ENCODE measurements at places on chromosomes 2 and 18. TPM values are rescaled to one million over a fixed set of nuclear protein-coding genes. Genes with fewer than 3 reads are reported as not detected.

SFTPB gene
- 13.3 TPM for total RNA-seq

NPAS2 gene
- 20.4 TPM for total RNA-seq

- no peak for DNase-seq
- no peaks in the 10 kb centered on the region for H3K27me3 ChIP-seq
- no peaks in the 10 kb centered on the region for H3K4me1 ChIP-seq
These were observed 144.0 kb downstream of the GLI2 start for GRCh38 chr2:120879431-120880295.

NBAS gene
- 32.8 TPM for total RNA-seq

- H3K36me3 ChIP-seq = peaks cover 17% of the 10 kb centered on the region
- H3K27ac ChIP-seq = no peak overlapping the region
- DNase-seq = no peak
- H3K27me3 ChIP-seq = no peaks in the 10 kb centered on the region
These were observed 45.3 kb upstream of the ITM2C start for GRCh38 chr2:230819433-230819832.

DNA sequence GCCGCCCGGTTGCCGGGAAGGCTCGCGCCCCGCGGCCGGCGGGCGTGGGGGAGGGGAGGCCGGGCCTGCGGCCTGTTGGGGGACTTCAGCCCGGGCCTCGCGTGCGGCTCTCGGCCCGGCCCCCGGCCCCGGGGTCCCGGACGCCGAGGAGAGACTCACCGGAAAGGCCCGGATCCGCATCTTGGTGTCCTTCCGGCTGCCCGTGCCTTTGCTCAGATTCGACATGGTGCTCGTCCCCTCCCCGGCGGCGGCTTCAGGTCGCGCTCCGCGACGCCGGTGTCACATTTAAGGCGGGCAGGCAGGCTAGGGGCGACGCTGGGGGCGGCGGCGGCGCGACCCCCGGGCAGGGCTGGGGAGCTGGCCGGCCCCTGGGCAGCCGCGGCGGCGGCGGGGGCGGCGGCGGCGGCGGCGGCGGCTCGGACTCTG is 365 bp downstream of the CUL3 start:
- peak overlapping the region; percentile 92 for H3K27ac ChIP-seq
- H3K4me3 ChIP-seq = peak overlapping the region; percentile 79
- H3K27me3 ChIP-seq = no peaks in the 10 kb centered on the region
- no peak for DNase-seq
- H3K36me3 ChIP-seq = no peaks in the 10 kb centered on the region

ADAM23 gene
- 0.10 TPM for total RNA-seq

DNA sequence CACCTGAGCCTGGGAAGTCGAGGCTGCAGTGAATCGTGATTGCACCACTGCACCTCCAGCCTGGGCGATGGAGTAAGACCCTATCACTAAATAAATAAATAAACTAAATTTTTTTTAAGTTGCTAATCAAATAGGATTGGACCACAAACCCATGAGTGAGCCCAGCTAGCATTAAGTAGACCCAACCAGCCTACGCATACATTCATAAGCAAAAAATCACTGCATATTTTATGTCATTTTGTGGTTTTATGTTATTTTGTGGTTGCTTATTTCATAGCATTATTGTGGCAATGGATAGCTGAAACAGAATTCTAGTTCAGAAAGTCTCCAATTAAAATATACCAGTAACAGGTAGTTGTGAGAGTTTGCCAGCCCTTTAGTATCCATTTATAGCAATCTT is 29.1 kb upstream of the ZC3H15 start:
- H3K4me3 ChIP-seq = no peak overlapping the region
- no peak overlapping the region for H3K27ac ChIP-seq
- H3K36me3 ChIP-seq = no peaks in the 10 kb centered on the region
- H3K4me1 ChIP-seq = no peaks in the 10 kb centered on the region
- no peak for DNase-seq

DNA sequence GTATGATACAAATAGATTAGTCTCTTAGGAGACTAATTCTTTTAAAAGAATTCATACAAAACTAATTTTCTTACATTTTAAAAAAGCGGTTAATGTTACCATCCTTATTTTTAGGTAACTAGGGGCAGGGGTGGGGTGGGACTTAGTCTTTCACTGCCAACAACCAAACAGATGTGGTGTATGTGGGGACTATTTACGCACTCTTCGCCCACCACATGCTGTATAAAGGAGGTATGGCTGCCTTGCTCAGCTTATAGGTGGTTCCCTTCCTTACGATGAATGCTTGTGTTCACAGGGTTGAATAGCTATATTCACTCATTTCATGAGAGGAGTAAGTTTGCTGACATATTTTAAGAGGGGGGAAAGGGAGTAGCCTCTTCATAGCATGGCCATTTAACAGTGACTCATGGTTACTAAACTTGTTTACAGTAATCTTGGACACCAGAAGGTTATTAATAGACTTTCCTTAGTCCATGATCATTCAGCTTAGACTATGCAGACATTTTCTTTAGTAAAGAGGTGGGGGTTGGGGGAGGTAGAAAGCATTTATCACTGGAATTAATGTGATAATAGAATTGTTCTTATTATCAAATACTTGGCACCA is 61.8 kb downstream of the CAB39 start:
- H3K27me3 ChIP-seq = no peaks in the 10 kb centered on the region
- no peak for DNase-seq
- H3K36me3 ChIP-seq = no peaks in the 10 kb centered on the region
- peak overlapping the region; percentile 75 for H3K27ac ChIP-seq
- H3K4me3 ChIP-seq = peak overlapping the region; percentile 41

DNA sequence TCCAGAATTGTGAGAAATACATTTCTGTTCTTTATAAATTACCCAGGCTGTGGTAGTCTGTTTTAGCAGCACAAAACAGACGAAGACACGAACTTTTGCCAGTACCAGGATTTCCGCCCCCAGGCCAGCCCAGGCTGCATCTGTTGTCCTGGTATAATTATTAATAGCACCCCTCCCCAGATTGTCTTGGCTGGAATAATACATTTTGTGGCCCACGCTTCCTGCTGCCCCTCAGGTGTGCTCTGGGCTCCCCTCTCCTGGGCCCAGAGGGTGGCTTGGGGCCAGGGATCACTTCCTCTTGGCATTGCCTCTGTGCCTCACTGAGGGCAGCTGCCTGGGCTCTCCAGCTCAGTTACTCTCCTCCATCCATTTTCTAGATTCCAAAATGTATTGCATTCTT is 102.1 kb upstream of the HS6ST1 start:
- peaks cover 25% of the 10 kb centered on the region for H3K27me3 ChIP-seq
- H3K4me1 ChIP-seq = no peaks in the 10 kb centered on the region
- no peak for DNase-seq
- no peaks in the 10 kb centered on the region for H3K36me3 ChIP-seq

PSMD1 gene
- 133 TPM for total RNA-seq
